Stimulated activated CD4-positive, alpha-beta T cell treated with anti-CD3 and anti-CD28 coated beads, TNF-alpha, amount 100 ng/mL, for 1 hour (primary cell): ENCODE measurements at places on chromosomes 5 and 9.

- DNase-seq = no peak
Measured at GRCh38 chr5:94776167-94776566, 157.7 kb downstream of the SLF1 start.

- DNase-seq = peak; percentile 89
Measured at GRCh38 chr9:126781186-126782052, 23.4 kb upstream of the ZBTB43 start.

- no peak for DNase-seq
Measured at GRCh38 chr5:85204289-85204688, 819.6 kb upstream of the EDIL3 start.

GRCh38 chr9:96607971-96608370, 11.7 kb downstream of the CDC14B start:
- no peak for DNase-seq

DNA sequence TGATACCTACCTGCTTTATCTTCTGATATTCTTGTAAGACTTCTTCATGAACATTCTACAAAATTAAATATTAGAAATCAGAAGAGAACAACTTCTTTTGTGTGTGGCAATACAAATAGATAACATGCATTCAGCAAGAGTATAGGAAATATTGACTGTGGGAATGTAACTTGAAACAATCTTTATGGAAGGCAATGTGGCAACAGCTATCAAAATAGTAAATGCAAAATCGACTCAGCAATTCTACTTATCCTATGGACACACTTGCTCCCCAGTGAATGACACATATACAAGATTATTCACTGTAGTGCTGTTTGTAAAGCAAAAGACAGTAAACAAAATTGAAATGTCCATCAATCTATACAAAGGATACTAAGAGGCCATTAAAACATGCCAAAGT, 66.5 kb upstream of the GLRX start:
- DNase-seq = no peak

DNA sequence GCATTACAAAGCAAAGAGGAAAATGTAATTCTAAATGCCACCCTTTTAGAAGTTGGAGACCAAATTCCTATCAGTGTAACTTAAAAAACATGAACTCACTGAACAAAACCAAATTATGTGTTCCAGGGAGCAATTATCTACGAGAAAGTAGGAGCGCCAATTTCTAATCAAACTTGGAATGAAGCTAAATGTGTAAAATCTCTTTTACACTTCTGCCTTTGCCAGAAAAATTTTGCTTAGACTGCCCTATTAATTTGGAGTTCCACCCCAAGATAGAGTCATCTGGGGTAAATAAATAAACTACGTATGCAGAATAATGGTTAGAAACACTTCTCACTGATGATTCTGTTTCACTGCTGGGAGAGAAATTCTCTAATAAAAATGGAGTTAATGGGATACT, 825.6 kb downstream of the MTRR start:
- DNase-seq = no peak

- no peak for DNase-seq
Measured at GRCh38 chr5:8060953-8061429, 192.0 kb downstream of the MTRR start.

DNA sequence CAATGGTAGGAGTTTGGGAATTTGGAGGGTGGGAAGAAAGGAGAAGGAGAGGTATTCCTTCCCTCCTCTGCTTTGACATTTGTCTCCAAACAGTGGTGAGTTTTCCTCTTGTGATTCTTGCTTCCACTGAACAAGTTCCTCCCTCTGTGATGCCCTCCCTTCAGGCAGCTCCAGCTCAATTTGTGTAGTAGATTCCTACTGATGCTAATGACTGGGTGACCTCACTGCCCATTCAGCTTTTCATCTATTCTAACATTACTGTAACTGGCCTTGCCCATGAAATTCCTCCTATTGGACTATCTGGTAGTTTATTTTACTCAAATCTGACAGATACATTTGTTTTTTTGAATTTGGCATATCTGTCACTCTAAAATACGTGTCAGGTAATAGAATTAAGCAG, 121.4 kb downstream of the NFIB start:
- no peak for DNase-seq

GRCh38 chr5:172901012-172901780, 58.0 kb upstream of the RPL26L1 start:
- no peak for DNase-seq

DNA sequence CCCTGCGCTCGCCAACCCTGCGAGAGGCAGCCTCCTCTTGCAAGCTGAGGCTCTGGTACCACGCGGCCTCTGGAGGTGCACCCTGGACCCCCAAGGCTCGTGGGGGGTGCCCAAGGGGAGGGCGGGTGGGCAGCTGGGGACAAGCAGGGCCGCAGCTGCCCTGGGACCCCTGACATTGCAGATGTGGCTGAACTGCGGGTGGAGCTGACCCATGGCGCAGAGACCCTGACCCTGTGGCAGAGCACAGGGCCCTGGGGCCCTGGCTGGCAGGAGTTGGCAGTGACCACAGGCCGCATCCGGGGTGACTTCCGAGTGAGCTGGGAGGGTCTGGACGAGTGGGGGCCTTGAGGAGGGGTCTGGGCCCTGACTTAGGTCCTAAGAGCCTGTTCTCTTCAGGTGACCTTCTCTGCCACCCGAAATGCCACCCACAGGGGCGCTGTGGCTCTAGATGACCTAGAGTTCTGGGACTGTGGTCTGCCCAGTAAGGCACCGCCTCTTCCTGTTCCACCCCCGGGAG, 1.5 kb downstream of the MAMDC4 start:
- DNase-seq = no peak

GRCh38 chr9:38334234-38334633, 58.3 kb upstream of the ALDH1B1 start:
- DNase-seq = no peak

GRCh38 chr9:77938163-77938562, 93.4 kb downstream of the GNAQ start:
- DNase-seq = no peak

- DNase-seq = no peak
Measured at GRCh38 chr5:75617736-75618352, 6.6 kb downstream of the ANKDD1B start.

DNA sequence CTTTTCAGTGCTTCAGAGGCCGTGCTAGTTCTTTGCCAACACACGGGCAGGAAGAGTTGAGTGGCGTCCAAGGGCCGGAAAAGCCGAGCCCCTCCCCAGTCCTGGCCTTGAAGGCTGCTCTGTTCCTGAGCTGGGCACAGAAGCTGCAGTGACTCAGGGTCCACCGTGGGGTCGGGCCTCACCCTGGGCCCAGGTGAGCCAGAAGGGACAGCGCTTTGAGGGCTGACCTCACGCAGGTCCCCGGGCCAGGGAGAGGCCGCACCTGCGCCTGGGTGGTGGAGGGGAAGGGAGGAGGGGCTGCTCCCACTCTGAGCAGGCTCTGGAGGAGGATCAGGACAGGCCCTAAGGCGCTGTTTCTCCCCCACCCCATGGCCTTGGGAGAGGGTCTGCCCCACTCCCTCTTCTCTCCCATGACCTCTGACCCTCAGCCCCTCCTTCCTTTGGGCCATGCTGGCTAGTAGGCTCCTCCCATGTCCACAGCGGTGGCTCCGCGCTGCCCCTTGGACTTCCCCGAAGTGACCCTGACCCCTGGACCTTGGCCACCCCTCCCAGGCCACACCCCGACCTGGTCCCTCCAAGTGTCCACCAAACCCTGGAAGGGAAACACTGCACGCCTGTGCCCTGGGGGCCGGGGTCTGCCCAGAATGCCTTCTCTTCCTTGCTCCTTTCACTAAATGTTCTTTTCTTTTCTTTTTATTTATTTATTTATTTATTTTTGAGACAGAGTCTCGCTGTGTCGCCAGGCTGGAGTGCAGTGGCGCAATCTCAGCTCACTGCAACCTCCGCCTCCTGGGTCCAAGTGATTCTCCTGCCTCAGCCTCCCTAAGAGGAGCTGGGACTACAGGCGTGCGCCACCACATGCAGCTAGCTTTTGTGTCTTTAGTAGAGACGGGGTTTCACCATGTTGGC, 19.7 kb upstream of the SLC6A19 start:
- no peak for DNase-seq

DNA sequence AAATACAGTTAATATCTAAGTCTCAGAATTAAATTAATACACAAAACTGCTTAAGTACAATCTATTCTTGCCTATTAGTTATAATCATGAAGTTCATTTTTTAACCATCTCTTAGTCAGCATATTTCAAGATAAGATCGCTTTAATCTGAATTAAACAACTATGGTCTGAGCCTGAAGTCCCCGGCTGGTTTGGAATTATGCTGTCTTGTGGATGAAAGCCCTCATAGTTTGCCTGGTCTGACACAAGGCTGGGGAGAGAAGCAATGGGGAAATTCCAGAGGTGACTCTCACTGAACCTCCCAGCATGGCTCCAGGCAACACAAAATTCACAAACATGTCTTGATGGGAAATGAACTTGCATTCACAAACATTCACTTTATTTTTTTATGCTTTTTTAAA, 28.0 kb upstream of the GRAMD2B start:
- no peak for DNase-seq

- no peak for DNase-seq
Measured at GRCh38 chr9:70020991-70021571, 22.6 kb upstream of the MAMDC2 start.

- DNase-seq = no peak
Measured at GRCh38 chr9:10265153-10265631, 347.6 kb downstream of the PTPRD start.

DNA sequence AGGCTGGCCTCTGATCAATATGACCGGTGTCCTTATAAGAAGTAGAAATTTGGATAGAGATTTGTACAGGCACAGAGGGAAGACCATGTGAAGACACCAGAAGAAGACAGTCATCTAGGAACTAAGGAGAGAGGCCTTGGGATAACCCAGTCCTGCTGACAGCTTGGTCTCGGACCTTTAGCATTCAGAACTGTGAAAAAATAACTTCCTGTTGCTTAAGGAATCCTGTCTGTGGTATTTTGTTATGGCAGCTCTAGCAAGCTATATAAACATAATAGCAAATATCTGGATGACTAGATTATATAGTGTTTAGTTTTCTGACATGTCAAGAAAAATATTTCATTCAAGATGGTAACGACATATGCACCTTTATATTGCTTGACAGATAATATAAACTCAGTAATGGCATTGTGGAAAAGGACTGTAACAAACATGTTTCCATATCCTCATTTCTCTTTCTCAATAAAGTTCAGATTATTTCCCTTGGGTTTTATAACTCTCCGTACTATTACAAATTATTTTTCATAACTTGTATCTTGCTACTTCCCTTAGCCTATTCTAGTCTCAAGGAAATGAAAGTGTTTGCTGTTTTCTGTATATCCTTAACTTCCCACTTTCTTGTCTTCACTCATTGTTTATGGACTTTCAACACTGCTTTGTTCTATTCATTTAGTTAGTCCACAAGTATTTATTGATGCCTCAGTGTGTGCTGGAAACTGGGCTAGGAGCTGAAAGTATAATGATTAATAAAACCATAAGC, 62.4 kb downstream of the KIAA1958 start:
- DNase-seq = no peak
